ENCODE measurements at places on chromosomes 2 and 18.

- no peak for DNase-seq
Measured at GRCh38 chr2:176449852-176450251, 180.6 kb downstream of the MTX2 start.

DNA sequence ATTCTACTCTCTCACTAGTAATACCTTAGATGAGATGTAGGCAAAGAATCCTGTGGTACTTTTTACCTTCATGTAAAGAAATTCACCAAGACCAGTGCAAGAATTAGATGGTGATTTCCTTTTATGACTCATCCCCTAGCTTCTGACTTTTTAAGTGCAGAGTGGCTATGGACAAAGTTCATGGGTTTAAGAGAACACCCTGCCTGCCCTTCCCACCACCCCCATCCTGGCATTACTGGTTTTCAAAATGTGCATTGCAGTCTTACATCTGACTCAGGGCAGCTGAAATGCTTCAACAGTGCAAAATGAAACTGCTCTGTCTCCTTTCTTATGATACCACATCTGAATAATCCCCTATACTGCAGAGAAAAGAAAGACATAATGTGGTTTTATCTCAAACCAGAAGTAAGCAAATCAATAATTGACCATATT is 22.6 kb downstream of the MAIP1 start:
- no peak for DNase-seq

DNA sequence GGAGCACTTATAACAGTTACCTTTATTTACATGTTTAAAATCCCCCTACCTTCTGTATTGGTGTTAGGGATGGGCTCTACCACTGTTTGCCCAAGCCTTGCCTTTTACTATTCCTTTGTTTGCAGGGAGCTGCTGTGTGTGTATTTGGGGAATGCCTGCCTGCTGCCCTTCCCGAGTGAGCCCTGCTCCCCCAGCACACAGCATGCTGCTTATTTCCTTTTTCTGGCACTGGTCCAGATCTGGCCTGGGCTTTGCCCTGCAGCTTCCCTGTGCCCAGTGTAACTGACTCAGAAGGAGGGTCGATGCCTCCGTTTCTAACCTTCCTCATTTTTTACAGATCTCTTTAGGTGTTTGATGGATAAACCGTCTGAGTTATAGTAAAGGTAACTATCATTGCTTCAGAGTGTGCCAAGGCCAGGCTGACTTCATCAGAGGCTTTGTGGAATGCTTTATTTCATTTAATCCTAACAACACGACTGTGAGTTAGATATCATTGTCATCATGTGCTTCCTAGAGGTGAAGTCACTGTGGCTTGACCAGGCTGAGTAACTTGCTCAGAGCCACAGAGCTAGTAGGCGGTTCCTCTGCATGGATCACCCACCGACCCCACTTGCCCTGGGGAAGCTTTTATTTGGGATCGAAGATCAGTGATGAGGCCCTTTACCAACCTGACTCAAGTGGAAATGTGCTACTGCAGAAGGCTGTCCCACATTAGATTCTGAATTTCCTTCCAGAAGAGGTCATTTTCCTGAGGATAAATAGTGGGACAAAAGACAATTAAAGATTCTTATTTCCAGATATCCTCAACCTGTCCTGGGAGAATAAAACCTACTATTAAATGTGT is 238.8 kb downstream of the ZNF407 start:
- DNase-seq, result peak; percentile 5

- DNase-seq, result no peak
Measured at GRCh38 chr2:98458207-98458606, 13.5 kb downstream of the INPP4A start.

GRCh38 chr2:86789687-86790133 is 1.0 kb downstream of the CD8A start:
- DNase-seq, result no peak

GRCh38 chr2:152189622-152190495 is 14.3 kb upstream of the STAM2 start:
- DNase-seq, result peak; percentile 52

DNA sequence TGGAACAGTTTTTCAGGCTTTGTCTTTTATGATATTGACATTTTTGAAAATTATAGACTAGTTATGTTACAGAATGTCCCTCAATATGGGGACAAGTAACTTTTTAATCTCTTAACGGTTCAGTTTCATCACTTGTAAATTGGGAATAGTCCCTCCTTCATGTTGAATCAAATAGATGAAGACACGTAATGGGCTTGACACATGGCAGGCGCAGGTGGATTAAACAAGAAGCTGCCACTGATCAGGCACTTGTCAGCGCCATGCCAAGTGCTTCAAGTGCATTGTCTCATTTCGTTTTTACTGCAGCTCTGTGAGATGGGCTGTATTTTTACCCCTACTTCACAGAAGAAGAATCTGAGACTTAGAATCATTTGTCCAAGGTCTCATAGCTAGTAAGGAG is 9.5 kb upstream of the SMAD4 start:
- DNase-seq, result no peak

DNA sequence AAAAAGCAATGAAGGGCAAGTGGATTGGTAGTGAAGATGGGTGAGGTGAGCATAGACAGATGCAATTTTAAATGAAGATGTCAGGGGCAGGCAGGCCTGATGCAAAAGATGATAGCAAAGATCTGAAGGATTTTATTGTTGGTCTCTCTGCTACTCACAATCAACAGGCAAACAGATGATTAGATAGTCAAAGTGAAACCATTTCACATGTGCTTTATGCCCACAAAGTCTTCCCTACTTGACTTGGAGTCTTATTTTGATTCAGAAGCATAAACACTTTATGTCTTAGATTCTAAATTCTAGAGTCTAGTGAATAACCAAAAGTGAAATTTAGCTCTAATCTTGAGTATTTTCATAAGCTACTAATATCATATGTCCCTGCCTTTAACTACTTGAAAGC is 153.8 kb upstream of the HNRNPA3 start:
- DNase-seq, result no peak

DNA sequence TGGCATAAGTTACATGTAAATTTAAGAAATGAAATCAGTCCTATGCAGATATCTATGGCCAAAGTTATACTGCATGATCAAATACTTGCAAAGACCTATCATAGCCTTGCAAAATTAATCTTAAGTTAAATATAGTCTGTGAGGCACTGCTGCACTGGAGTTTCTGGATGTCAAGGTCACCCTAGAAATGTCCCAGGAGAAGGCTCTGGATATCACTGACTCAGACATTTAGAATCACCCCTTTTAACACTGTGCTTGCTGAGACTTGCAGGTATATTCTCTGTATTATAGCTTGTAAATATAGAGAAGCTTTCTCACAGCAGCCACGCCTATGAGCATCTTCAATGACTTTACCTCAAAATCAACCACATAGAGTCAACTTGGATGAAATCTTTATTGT is 51.5 kb downstream of the ETAA1 start:
- no peak for DNase-seq

- DNase-seq, result no peak
Measured at GRCh38 chr2:238954841-238955591, 107.1 kb downstream of the TWIST2 start.

DNA sequence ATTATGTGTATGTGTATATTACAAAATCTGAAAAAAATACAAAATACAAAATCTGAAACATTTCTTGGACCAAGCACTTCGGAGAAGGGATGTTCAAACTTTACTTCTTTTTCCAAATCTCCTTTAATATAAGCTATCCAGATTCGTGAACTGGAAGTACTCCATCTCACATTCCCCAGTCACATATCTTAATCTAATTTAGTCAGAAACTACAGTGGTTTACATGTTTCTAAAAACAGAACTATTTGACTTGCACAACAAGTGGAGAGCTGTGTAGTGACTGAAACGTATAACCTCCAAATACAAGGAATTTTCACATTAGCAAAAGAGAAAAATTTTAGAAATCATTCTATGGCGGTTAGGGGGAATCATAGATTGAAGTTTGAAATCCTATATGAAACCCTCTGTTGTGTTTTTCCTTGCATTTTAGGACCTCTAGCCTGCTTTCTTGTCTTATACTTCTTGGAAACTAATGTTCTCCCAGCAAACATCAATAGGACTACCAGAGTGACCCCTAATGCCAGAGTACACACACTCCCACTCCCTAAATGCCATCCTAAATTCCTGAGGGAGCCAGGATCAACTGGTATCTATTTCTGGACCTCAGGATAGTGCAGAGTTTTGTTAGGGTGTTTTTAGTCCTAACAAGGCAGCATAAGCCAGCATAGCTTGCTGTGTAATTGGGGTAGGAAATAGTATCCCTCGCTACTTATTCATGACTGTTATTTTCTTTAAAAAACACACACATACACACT is 30.2 kb upstream of the ROCK1 start:
- DNase-seq, result no peak

GRCh38 chr2:133541376-133541775 is 26.9 kb downstream of the NCKAP5 start:
- no peak for DNase-seq

DNA sequence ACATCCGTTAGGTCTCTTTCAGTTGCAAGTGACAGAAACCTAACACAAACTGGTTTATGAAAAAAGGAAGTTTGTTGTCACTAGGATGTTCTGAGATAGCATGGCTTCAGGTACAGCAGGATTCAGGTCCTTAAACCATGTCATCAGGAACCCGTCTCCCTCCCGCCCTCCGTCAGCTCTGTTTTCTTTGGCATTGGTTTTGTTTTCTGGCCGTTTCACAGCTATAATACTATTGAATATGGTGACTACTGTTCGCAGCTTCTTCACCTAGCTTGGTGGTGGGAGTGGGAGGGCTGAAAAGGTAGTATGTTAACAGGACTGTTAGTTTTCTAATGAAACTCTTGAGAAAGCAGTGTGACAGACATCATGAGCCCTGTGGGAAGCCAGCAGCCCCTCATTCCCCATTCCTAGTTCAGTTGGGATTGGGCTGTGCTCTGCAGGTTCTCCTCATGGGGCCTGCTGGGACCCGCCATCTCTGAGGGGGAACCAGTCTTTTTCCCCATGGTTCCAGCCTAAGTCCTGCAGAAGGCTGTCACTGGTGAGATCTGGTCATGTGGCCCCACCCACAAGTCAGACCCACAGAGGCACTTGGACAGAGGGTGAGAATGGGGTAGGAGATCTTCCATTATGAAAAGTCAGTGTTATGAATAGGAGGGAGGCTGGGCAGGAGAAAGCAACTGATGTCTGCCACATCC is 12.1 kb downstream of the PTMA start:
- DNase-seq, result no peak

DNA sequence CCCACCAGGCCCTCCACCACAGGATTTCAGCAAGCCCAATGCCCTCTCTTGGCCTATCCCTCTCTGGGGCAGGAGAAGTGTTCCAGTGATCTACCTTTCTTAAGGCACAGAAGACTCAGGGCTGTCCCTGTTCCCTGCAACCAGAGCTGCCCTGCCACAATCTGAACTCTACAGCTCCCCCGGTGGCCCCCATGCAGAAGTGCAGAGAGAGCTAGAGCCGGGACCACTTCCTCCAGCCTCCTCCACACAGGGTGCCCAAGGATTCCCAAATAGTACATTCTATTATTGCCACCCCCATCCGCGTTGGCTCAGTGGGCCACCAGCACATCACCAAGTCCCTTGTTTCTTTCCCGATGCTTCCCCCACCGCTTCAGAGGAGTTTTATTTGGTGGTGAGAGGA is 114.8 kb upstream of the PTPRM start:
- DNase-seq, result no peak

DNA sequence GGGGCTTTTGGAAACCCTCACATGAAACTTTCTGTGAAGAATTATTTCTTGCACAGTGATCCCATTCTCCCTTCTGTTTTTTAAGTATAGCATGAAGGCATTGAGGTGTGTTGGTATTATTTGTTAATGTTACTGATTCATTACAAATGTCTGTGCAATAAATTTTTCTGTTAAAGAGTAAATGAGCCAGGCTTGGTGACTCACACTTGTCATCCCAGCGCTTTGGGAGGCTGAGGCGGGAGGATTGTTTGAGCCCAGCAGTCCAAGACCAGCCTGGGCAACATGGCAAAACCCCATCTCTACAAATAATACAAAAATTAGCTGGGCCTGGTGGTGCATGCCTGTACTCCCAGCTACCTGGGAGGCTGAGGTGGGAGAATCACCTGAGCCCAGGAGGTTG is 87.8 kb downstream of the KCTD18 start:
- DNase-seq, result no peak

GRCh38 chr18:11767935-11768334 is 78.9 kb downstream of the GNAL start:
- DNase-seq, result no peak

- DNase-seq, result no peak
Measured at GRCh38 chr18:62976227-62976626, 260.9 kb downstream of the PHLPP1 start.

GRCh38 chr18:44798433-44799048 is 117.9 kb downstream of the SETBP1 start:
- no peak for DNase-seq

GRCh38 chr2:33859811-33860461 is 260.8 kb upstream of the FAM98A start:
- DNase-seq, result no peak

GRCh38 chr2:6831229-6831628 is 34.5 kb downstream of the CMPK2 start:
- no peak for DNase-seq

- no peak for DNase-seq
Measured at GRCh38 chr2:95722131-95722697, 130.4 kb downstream of the TRIM43 start.

GRCh38 chr2:112995346-112995920 is 9.8 kb upstream of the IL36A start:
- no peak for DNase-seq

GRCh38 chr18:48820483-48821250 is 130.1 kb downstream of the SMAD7 start:
- no peak for DNase-seq

GRCh38 chr2:209721497-209721896 is 50.1 kb upstream of the UNC80 start:
- no peak for DNase-seq

DNA sequence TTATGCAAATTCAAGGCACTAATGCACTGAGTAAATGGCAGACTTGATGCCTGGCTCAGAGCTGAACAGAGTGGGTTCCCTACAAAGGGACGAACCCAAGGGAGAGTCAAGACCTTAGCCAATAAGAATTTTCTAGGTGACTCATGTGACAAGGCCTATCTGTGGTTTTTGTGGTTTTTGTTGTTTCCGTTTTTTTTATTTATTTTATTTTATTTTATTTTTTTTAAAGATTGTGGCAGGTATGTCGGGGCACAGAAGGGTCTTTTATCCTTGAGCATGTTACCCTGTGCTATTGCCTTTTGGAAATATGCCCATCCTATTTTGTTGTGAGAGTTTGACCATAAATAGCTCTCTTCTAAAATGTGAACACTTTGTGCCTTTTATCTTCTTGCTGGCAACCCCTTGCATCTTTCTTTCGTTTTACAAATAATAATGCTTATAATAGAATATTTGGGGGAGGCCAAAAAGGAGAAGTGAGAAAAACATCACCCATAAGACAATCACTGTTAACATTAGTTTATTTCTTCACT is 113.4 kb upstream of the AQP4 start:
- DNase-seq, result no peak

GRCh38 chr18:11308499-11308898 is 159.1 kb upstream of the PIEZO2 start:
- DNase-seq, result no peak

All from NCI-H2029 (cell line).